ENCODE measurements at places on chromosomes 6 and 20.

GRCh38 chr6:13586603-13587542, 12.5 kb downstream of the SIRT5 start:
- DNase-seq: no peak

- no peak for DNase-seq
These were observed 676.2 kb downstream of the HDGFL1 start for GRCh38 chr6:23245572-23245971.

- DNase-seq: no peak
These were observed 60.4 kb downstream of the TMEM200A start for GRCh38 chr6:130426066-130426721.

DNA sequence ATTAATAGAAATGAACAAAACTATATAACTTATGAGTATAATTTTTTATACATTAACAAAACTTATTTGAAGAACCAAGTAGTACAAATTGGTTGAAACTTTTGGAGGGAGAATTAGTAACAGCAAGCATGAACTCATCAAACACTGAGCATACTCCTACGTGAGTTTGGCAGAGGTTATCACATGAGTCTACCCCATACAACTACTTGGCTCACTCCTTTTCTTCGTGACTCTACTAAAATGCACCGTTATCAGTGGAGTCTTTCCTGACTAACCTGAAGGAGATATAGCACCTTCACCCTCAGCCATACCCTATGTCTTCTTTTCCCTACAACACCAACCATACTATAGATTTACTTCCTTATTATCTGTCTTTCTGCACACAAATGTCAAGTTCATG, 794.2 kb downstream of the TFAP2A start:
- no peak for DNase-seq

- no peak for DNase-seq
These were observed 33.9 kb upstream of the TBX18 start for GRCh38 chr6:84798257-84798656.

- no peak for DNase-seq
These were observed 6.4 kb upstream of the SLC2A12 start for GRCh38 chr6:134058622-134059366.
